ENCODE measurements at places on chromosomes 13 and 19.

- no peak for DNase-seq
Observed at GRCh38 chr19:17109962-17110598, 34.5 kb downstream of the MYO9B start.

- DNase-seq, result no peak
Observed at GRCh38 chr19:48806518-48806817, 4.4 kb downstream of the BCAT2 start.

DNA sequence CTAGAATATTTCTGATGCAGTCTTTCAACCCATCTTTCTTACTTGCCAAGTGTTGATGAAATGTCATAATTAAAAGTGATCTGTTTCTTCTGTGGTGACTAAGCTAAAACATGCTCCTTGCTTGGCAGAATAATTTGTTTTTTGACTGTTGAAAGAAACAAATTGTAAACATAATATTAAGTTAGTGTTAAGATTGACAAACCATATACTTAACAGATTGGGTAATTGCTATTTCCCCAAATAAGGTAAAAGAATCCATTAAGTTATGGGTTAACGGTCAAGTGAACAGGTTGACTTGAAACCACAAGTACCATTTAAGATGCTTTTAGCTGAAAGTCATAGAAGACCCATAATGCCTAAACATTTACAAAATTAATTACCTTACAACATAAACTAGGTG, 62.9 kb downstream of the TEX26 start:
- DNase-seq, result no peak

DNA sequence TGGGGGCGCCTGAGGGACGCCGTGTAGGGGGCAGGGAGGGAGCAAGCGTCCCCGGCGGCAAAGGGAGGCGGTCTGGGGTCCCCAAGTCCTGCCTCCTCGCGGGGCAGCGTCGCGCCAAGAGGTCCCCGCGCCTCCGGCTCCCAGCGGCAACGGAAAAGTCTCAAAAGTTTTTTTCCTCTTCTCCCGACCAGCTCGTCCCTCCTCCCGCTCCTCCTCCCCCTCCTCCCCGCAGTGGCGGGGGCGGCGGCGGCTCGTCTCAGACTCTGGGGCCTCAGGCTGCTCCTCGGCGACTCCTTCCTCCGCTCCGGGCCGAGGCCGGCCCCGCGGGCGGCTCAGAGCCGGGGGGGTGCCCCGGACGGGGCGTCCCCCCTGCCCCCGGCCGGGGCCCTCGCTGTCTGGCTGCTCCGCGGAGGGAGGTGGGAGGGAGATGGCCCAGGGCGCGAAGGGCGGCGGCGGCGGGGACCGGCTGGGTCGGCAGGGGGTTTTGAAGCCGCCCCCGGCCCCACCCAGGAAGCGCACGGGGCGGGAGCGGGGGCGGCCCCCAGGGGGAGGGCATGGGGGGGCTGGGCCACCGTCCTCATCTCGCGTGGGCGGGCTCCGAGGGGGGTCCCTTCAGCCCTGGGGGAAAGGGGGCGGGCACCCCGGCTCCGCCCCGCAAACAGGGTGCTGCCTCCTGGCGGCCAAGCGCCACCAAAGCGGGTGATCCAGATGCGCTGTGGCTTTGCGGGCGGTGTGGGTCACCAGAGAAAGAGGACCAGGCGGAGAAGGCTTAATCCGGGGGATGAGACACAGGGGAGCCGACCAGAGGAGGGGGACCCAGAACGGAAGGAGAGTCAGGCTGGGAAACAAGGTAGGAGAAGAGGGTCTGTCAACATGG, at the start of gene TGFB1:
Gene TGFB1, minus strand, starts transcription at position 457 of the 877 bp plus-strand sequence. CDS start 878 bp downstream, outside the sequence.
- peak; percentile 63 for DNase-seq

DNA sequence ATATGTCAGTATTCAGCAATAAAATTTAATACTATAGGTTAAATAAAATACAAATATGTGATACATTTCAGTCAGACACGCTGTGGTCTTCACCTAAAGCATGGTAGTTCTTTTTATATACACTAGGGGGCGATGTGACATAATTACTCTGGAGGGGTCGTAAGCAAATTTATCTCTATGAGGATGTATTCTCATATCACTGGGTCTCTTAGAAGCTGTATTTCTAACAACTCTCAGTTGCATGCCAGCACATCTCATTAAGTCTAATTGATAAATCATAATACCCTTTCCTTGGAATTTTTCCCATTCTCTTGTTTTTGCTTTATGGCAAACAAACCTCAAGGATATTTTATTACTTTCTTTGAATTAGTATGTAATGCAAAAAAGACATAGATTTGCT, 3.9 kb upstream of the PCDH17 start:
- peak; percentile 26 for DNase-seq

- DNase-seq, result no peak
Observed at GRCh38 chr13:33212396-33212795, 73.2 kb downstream of the STARD13 start.

DNA sequence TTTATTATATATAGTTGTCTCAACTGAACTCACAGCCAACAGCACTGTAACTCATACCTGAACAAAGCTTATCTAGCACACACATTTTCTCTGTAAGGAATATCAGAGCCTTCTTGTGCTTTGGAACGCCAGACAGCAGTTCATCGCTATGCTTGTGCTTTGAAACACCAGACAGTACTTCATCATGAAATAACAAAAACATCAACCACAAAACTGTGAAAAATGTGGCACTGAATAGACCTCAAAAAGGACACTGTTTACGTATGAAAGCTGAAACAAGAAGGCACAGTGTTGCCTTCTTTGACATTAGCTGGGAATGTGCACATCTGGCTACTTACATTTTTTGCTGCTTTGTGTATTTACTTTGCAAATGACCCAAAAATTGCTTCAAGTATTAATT, 160.2 kb downstream of the PDS5B start:
- DNase-seq, result no peak

DNA sequence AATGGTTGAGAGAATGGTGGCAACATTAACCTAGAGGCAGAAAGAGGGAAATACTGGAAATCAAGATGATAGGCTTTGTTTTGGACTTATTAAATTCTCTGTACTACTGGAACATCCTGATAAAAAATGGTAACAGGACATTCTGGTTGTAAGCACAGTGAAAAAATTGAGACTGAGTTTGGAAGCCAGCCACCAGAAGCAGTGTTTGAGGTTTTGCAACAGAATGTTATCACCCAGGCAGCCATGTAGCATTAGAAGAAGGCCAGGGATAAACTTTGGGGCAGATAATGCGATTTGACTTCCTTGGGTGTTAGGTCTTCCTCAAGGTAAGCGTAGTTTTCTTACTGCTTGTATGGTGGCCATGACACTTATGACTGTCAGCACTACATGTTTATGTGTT, 307.4 kb downstream of the ATP8A2 start:
- DNase-seq, result no peak

- DNase-seq, result no peak
Observed at GRCh38 chr19:56133858-56134653, 7.0 kb upstream of the ZNF444 start.

- DNase-seq, result no peak
Observed at GRCh38 chr13:27774169-27774568, 18.1 kb upstream of the GSX1 start.

DNA sequence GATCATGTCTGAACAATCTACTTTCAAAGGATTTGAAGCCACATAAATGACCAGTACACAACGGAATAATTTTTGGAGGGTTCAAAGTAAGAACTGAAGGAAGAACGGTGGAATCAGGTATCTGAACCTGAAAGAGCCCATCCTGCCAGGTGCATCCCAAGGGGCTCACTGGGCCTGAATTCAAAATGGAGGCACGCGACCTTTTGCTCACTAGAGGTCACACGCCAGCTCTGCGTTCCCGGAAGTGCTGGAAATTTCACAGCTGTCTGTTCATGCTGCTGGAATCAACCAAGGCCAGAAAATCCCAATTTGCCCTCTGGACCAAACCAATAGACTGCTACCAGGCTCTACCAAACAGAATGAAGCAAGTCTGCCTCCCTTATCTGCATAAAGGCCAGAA, 4.2 kb upstream of the RASA3 start:
- no peak for DNase-seq

DNA sequence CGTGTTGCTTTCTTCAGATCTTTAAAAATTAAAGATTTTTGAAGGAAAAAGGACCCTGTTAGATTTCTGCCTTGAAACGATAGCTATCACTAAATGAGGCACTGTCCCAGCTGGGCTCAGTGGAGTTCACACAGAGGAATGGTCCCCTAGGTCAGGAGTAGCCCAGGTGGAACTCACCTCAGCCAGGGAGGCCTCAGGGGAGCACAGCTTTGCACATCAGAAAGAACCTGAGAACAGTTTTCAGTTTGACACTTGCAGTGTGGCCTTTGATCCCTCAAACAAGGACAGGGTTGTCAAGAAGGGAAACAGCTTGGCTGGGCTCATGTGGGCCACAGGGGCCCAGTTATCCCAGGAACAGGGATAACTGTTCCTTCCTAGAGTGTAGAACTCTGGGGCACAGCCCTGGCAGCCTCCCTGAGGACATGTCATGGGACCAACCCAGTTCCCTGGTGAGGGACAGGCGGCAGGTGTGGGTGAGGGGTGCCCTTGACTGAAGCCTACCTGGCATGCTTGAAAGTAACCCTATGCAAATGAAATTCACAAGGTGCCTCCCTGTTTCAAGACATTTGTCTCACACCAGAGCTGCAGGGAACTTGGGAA, 59.4 kb downstream of the CHST8 start:
- no peak for DNase-seq

DNA sequence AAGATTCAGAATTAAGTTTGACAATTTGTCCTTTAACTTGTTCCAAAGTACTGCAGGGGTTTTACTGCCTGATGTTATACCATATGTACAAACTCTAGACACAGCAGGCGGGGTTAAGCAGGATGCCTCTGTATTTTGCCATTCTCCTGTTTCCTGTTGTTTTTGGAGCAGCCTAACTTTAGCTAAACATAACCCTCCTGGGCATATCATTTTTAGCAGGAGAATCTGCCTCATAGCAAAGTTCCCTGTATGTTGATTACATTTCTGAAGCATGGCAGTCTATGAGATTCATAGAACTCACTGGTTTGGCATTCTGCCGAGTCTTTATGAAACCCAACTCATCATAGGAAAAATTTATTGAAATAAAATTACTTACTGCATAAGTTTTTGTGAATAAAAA, 5.2 kb downstream of the LHFPL6 start:
- DNase-seq, result no peak

DNA sequence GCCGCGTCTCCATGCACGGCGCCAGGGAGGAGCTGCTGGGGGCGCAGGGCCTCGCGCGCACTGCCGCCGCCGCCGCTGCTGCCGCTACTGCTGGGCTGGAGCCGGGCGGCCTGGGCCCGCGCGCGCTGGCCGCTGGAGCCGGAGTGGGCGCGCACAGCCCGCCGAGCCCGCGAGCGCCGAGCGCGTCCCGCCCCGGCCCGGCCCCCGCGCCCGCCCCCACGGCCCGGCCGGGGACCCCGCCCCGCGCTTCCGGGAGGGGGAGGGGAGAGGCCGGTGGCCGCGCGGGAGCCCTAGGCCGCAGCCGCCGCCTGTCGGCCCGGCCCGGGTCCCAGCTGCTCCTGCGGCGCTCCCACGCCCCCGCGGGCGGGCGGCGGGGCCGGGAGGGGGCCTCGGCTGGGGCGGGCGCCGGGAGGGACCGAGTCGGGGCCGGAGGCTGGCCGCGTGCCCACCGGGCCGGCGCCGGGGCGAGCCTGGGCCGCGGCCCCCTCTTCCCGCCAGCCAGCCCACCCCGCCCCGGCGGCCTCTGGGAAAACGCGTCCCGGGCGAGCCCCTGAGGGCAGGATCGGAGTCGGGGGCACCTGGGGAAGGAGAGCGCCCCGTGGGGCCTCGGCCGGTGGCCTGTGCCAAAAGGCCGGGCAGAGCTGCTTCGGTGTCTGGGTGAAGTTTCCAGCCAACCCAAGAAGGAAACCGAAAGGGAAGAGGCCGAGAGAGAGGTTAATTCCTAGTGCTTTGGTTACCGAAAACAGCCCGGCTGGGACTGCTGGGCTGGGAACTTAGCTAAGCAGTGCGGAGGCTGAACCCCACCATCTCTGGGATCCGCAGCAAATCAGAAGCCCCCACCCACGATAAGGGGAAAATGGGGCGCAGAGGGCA, at the start of gene STK24:
Gene STK24, minus strand, starts transcription at position 145 of the 873 bp plus-strand sequence. CDS start 321 bp downstream, outside the sequence.
- DNase-seq, result no peak

GRCh38 chr19:20038358-20039202, 725 bp downstream of the ZNF682 start:
- peak; percentile 46 for DNase-seq

DNA sequence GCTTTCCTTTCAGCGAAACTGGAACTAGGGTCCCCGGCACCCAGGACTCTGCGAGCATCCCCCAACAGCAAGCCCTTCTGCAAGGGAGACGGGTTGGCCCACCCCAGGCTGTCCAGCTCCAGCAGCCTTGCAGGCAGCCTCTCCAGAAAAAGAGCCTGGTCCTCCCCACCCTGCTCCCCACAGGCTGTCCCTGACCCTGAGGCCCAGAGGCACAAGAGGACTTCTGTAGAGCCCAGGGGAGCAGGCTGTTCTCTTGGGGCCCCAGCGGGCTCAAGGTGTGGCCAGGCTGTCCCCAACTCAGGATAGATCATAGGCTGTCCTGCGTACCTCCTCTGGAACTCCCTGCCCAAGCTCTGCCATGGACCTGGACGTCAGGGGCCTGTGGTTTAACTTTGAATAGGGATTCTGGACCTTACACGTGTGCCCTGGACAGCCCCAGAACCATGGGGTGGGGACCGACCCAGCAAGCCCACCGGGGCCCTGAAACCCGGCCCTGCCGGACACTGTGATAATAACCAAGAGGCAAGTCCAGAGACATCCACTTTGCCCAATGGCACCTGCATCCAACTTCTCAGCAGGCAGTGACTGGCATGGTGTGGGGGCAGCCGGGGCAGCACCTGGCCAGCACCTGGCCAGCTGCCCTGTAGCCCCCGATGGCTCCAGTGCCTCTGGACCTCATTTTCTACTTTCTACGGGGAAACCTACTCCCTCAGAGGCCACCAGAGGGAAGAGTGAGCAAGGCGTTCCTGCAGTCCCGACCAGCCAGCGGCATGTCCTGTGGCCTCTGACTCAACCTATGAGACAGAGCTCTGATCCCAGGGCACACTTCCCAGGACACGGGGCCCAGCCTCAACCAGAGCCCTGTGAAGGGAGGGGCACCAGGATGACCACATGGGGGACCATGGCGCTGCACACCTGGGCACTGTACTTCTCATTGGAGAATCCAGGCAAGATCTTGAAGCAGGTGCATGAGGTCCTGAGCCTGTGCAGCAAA, 50.9 kb upstream of the TPM4 start:
- no peak for DNase-seq

DNA sequence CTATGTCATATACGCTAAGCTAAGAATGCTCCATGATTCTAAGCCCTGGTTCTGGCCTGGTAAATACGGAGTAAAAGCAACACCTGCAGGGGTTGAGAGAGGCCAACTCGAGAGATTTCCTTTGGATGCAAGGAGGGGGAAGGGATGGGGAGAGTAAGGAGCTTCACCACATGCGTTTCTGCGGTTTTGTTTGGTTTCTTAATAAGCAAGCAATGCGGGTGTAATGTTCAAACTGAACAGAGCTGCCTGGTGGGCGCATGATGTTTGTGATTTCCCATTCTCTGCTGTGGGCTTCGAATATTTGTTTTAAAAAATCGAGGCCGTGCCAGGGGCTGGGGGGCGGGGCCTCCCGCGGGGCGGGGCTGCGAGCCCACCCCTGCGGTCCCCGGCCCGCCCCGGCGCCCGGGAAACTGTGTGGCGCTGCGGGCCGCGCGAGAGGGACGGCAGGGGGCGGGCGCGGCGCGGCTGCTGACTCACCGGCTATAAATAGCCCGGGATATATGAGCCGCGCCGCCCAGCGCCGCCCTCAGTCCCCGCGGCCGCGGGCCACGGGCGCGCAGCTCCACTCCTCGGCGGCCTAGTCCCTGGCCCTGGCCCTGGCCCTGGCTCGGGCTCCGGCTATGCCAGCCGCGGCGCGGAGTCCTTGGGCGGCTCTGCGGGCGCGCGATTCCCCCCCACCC, 5.1 kb downstream of the BBC3 start:
- DNase-seq, result peak; percentile 81

All from thymus (tissue), 14 donors.